ENCODE measurements at places on chromosomes 2 and 18.

DNA sequence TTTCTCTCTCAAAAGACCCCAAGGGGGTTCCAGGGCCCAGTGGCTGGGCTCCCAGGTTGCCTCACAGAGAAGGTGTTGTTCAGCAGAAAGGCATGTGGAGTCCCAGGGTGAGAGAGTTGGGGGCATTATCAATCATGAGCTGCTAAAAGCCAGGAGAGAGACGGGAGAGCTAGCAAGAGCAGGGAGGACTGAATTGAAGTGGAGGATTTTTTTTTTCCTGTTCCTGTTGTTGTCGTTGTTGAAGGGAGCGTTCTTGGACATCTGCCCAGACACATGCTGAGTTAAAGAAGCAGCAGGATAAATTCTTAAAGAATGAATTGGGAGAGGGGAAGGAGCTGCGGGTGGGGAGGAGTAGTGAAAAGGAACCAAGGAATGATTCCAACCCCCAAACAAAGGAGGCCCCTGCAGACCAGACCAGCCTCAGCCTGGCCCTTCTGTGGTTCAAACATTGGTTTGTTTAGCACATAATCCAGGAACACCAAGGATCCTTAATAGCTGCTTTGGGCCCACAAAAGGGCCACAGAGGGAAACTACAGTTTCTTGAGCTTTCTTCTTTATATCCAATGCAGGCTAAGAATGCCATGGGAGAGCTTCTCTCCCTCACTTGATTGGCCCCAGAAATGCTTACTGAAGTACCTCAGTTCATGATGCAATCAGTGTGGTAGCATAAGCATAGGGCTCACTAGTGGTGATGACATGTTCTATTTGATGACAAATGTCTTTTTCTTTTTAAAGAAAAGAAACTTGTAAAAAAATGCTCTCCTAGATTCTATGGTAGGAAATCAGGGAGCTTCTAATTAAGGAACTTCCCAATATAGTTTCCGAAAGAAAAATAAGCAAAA, 146.0 kb downstream of the SETBP1 start:
- H3K36me3 ChIP-seq, result no peaks in the 10 kb centered on the region
- H3K27me3 ChIP-seq, result no peaks in the 10 kb centered on the region
- H3K4me3 ChIP-seq, result no peak overlapping the region
- no peaks in the 10 kb centered on the region for H3K4me1 ChIP-seq

- H3K4me3 ChIP-seq, result no peak overlapping the region
- H3K4me1 ChIP-seq, result peaks cover 2% of the 10 kb centered on the region
- H3K27me3 ChIP-seq, result no peaks in the 10 kb centered on the region
- H3K27ac ChIP-seq, result no peak overlapping the region
Observed at GRCh38 chr2:161315380-161315779, 7.2 kb downstream of the PSMD14 start.

GRCh38 chr18:13320891-13321425, 102.4 kb downstream of the LDLRAD4 start:
- H3K4me3 ChIP-seq, result no peak overlapping the region
- no peaks in the 10 kb centered on the region for H3K36me3 ChIP-seq
- no peaks in the 10 kb centered on the region for H3K4me1 ChIP-seq
- H3K27me3 ChIP-seq, result no peaks in the 10 kb centered on the region
- DNase-seq, result no peak
- no peak overlapping the region for H3K27ac ChIP-seq

DNA sequence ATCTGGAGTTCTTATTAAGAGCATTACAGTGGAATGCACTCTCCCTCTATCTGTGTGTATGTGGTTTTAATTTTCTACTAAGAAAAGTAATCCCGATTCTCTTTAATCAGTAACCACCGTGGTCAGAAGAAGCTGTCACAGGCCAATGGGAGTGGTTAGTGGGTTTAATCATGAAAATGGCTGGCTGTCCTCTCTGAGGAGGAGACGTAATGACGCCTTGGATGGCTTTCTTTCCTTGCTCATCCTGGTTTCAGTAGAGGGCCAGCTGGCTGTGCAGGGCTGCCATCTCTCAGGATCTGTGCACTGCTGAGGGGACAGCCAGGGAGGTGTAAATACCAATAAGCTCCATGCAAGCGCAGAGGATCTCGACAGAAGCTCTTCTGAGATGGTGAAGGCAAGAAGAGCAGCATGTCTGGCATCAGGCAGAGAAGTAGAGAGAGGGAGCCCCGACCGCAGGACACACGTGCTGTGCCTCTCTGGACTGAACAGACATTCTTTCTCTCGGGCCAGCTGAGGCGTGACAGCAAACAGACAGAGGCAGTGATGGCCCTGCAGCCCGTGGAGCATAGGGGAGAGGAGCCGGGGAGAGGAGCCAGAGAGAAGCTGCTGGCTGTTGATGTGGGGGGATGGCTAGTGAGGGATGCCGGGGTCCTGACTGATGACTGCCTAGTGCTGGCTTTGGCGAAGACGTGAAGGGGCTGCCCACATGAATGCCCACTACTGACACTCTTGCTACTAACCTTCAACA, 65.1 kb upstream of the DAPL1 start:
- no peak overlapping the region for H3K4me3 ChIP-seq
- no peaks in the 10 kb centered on the region for H3K4me1 ChIP-seq
- H3K27ac ChIP-seq, result no peak overlapping the region
- H3K36me3 ChIP-seq, result no peaks in the 10 kb centered on the region

DNA sequence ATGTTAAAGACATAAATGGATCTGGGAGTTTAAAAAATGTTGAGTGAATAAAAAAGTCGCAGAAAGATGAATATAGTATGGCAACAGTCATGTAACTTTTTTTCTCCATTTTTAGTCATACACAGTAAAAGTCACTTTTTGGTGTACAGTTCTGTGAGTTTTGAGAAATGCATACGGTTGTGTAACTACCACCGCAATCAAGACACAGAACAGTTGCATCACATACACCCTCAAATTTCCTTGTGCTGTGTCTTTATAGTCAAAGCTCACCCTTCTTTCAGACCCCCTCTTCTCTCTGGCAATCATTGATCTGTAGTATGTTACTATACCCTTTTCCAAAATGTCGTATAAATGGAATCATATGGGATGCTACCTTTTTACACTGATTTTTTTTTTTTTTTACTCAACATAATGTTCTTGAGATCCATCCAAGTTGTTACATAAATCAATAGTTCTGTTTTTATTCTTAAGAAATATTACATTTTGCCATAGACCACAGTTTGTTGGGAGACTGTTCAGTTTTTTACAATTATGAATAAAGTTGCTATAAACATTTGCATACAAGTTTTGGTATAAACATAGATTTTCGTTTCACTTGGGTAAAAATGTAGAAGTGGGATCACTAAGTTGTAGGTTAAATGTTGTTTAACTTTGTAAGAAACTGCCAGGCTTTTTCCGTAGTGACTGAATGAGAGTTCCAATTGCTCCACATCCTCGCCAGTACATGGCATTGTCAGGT, 35.4 kb upstream of the AGFG1 start:
- no peak overlapping the region for H3K27ac ChIP-seq
- no peak overlapping the region for H3K4me3 ChIP-seq
- no peaks in the 10 kb centered on the region for H3K36me3 ChIP-seq
- H3K4me1 ChIP-seq, result no peaks in the 10 kb centered on the region
- no peak for DNase-seq

DNA sequence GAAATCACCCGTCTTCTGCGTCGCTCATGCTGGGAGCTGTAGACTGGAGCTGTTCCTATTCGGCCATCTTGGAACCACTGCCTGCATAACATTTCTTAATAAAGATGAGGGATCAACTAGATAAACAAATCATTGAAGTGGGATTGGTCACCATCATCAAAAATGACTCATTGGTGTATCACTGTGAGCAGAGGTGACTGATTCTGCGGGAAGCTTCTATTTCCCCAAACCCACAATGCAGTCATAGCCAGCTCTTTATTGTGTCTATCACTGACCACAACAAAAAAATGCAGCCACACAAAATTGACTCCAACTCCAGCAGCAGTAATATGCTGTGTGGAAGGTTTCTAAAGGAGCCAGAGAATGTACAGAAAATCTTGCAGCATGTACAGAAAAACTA, 630.7 kb upstream of the HS6ST1 start:
- no peaks in the 10 kb centered on the region for H3K4me1 ChIP-seq
- H3K27ac ChIP-seq, result no peak overlapping the region
- H3K27me3 ChIP-seq, result no peaks in the 10 kb centered on the region
- DNase-seq, result no peak
- H3K4me3 ChIP-seq, result no peak overlapping the region
- no peaks in the 10 kb centered on the region for H3K36me3 ChIP-seq

Measured in endothelial cell of umbilical vein (primary cell).